Heart left ventricle (tissue), 16 donors: ENCODE measurements at places on chromosomes 1 and 21. TPM values are rescaled to one million over a fixed set of nuclear protein-coding genes. Genes with fewer than 3 reads are reported as not detected.

- no peak for DNase-seq
These were observed 240.2 kb upstream of the LYPLAL1 start for GRCh38 chr1:218933513-218933912.

Gene ATF6
- 24.4 TPM for total RNA-seq

DNA sequence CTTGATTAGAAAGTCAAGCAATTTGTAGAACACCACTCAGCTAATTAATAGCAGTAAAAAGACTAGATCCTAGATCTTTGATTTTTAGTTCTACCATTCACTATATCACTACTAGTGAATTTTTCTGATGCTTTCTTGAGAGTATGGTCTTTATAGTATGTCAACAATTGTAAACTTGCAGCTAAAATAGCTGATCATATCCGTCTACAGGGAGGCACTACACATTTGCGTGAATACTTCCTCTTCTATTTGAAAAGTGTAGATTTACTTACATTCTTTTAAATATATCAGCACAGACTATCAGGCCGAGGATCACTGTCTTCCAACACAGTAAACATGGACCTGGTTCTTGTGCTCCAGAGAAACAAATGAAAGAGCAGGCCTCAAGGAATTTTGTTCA, 18.6 kb upstream of the PTPRC start:
- DNase-seq, result no peak

DNA sequence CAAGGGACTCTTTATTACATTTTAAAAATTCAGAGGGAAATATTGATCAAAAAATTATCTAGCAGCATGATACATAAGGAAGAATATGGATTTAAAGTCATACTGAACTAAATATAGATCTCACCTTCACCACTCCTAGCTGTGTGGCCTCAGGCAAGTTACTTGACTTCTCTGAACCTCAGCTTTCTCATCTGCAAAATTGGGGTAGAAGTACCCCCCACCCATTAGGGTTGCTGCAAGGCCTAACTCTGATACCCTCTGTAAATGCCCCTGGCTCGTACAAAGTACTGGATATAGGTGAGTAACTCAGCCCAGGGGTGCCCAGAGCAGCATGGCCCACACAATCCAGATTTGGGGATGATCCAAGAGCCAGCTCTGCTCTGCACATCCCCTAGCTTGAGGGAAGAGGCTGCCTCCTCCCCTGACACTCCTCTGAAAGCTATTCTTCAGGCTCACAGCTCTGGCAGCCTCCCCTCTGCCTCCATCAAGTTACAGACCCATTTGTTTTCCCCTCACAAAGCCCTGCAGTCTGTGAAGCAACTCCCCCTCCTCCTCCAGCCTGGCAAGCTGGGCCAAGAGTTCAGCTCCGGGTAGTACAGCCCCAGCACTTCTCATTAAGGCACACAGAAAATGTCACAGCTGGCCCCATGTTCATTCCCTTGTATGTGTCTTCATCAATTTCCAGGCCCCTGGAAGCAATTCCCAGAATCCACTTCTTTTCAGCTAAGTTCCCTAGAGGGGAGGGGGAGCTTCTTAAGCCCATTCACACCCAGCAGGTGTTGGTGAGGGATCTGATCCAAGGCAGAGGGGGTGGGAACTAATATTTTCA, 143.7 kb downstream of the PLPP3 start:
- DNase-seq, result no peak

Gene KRTAP7-1
- total RNA-seq, result not detected

Gene LCE1D
- total RNA-seq, result not detected

DNA sequence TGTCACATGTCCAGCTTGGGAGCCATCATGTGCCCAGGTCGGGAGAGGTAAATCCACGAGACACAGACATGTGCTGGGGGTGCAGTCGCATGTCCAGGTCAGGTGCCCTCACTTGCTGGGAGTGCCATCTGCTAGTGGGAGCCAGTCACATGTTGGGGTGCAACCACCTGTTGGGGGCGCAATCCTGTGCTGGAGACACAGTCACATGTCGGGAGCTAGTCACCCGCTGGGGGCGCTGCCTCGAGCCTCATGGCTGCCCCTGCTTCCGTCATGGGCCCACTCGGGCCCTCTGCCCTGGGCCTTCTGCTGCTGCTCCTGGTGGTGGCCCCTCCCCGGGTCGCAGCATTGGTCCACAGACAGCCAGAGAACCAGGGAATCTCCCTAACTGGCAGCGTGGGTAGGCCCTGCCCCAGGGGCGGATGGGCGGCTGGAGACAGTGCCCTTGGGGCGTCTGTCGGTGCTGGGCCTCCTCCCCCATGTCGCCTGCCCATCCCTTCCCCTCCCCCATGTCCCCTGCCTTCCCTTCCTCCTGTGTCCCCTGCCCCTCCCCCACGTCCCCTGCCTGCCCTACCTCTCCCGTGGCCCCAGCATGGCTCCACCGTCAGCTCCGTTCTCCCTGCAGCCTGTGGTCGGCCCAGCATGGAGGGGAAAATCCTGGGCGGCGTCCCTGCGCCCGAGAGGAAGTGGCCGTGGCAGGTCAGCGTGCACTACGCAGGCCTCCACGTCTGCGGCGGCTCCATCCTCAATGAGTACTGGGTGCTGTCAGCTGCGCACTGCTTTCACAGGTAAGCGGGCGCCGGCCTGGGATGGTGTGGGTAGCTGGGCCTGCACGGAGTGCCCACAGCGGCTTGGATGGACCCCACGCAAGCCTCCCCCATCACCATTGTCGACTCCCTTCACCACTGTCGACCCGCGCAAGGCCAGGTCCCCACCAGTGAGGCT, at the start of gene PRSS38:
Gene PRSS38, plus strand, starts transcription at position 208 of the 942 bp plus-strand sequence. Its CDS starts 42 bp downstream, at position 250.
- DNase-seq, result no peak
